ENCODE measurements at places on chromosomes 11 and 22. TPM values are rescaled to one million over a fixed set of nuclear protein-coding genes. Genes with fewer than 3 reads are reported as not detected.

Gene TUT1
- total RNA-seq = 10.7 TPM

- no peaks in the 10 kb centered on the region for H3K36me3 ChIP-seq
- no peak overlapping the region for H3K4me3 ChIP-seq
- H3K4me1 ChIP-seq = no peaks in the 10 kb centered on the region
- H3K27me3 ChIP-seq = no peaks in the 10 kb centered on the region
- no peak overlapping the region for H3K27ac ChIP-seq
Measured at GRCh38 chr11:6663794-6664469, 8.3 kb upstream of the DCHS1 start.

GRCh38 chr11:122235615-122236014 lies 119.6 kb upstream of the BLID start:
- H3K27me3 ChIP-seq = no peaks in the 10 kb centered on the region
- H3K4me3 ChIP-seq = no peak overlapping the region
- no peaks in the 10 kb centered on the region for H3K4me1 ChIP-seq
- DNase-seq = no peak

Gene SRPRA
- total RNA-seq = 126 TPM

DNA sequence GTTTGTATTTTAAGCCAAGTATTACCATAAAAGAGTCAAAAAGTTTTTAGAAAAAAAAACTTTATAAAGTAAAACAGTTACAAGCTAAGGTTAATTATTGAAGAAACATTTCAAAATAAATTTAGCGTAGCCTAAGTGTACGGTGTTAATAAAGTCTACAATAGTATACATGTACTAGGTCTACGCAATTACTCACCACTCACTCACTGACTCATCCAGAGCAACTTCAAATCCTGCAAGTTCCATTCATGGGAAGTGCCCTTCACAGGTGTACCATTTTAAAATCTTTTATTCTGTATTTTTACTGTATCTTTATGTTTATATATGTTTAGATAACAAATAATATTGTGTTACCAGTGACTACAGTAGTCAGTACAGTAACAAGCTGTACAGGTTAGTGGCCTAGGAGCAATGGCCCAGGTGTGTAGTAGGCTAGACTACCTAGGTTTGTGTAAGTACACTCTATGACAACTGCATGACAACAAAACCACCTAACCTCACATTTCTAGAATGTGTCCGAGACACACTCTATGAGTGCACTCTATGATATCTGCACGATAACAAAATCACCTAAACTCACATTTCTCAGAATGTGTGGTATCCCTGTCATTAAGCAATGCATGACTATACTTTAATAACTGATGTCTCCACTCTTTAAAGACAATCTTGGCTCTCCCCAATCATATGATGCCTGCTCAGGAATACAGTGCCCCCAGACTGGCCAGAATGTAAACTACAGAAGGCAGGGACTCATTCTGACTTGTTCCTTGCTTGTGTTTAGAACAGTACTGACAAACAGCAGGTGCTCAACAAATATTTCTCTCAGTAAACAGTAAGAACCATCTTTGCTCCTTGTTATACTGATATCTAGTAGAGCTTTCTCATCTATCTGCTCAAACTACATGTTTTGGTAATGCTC lies 21.2 kb downstream of the KMT5B start:
- no peak for DNase-seq
- H3K4me3 ChIP-seq = no peak overlapping the region
- peaks cover 35% of the 10 kb centered on the region for H3K4me1 ChIP-seq
- no peak overlapping the region for H3K27ac ChIP-seq
- no peaks in the 10 kb centered on the region for H3K27me3 ChIP-seq

Gene SELENOH
- total RNA-seq = 279 TPM

Measured in adrenal gland (tissue), 19 donors.